Astrocyte of the cerebellum (primary cell): ENCODE measurements at places on chromosomes 16 and 17.
A peak's percentile ranks its signal among the peaks of the same experiment; 100 is the strongest.

DNA sequence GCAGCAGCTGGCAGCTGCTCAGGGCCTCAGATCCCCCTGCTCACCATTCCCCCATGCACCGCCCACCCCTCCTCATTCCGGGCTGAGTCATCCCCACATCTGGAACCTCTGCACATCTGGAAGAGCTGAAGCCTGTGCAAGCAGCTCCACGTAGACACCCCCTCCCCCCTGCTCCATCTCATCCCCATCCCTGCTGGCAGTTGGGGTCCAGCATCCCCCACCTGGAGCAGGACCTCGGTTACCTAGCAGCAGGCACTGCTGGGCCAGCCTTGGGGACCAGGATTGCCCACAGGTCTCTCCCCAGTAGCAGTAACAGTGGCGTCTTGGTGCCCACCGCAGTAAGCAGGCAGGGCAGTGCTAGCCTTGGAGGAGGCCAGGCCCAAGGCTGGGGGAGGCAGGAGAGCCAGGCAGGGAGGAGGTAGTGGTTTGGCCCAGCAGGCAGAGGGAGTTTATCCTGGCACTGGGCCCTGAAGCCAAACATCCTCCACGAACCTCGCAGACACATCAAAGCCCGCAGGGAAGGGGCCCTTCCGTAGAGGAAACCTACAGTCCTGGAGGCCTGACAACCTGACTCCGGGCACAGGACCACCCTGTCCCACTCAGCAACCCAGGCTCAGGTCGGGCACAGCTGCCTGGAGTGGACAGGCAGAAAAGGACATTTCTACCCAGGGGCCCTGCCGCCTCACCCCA, 7.7 kb upstream of the TMEM92 start:
- peak; percentile 81 for DNase-seq

DNA sequence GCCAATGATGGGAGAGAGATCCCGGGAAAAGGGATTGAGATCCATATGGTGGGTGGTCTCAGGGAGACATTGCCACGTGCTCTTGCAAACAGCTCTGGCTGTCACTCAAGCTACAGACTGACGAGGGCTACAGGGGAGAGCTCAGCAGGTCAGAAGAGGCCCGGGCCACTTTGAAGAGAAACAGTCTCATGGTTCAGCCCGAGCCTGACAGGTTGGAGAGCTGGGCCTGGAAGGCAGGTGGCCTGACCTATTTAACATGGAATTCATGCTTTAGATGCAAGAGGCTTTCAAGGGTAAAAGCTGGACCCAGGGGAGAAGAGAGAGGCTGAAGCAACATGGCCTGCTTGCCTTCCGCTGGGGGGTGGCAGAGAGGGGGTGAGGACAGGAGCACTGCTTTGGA, 81.0 kb upstream of the BRD7 start:
- no peak for DNase-seq

GRCh38 chr16:50744881-50745280, 3.0 kb downstream of the CYLD start:
- no peak for DNase-seq

DNA sequence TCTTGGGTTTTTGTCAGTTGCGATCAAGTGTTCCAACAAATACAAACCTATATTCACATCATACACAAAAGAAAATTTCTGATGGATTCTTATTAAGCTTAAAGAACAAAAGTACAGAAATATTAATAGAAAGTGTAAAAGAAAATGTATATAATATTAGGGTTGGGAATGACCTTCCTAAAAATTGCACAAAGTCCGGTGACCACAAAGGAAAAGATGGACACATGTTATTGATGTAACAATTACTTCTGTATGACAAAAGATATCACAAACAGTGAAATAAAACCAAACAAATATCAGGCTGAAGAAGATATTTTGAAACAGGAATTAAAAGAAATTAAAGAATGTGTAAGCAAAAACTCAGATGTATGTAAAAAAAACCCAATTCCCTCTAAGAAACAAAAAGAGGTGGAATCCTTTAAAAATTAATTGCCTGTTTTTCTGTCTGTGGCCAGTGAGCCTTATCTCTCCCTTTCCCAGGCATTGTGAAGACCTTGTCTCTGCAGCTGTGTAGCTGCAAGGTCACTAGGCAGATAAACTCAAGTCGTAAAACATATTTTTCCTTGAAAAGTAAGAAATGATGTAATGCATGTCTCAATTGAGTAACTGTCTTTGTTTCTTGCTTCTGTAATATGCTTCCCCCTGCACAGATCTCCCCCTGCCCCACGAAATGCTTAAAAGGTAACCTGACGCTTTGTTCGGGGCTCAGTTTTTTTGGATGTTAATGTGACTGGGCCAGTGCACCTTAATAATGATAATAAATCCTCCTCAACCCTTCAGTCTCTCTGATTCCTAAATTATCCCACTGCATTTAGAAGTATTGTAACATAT, 2.8 kb downstream of the ST6GALNAC1 start:
- no peak for DNase-seq

DNA sequence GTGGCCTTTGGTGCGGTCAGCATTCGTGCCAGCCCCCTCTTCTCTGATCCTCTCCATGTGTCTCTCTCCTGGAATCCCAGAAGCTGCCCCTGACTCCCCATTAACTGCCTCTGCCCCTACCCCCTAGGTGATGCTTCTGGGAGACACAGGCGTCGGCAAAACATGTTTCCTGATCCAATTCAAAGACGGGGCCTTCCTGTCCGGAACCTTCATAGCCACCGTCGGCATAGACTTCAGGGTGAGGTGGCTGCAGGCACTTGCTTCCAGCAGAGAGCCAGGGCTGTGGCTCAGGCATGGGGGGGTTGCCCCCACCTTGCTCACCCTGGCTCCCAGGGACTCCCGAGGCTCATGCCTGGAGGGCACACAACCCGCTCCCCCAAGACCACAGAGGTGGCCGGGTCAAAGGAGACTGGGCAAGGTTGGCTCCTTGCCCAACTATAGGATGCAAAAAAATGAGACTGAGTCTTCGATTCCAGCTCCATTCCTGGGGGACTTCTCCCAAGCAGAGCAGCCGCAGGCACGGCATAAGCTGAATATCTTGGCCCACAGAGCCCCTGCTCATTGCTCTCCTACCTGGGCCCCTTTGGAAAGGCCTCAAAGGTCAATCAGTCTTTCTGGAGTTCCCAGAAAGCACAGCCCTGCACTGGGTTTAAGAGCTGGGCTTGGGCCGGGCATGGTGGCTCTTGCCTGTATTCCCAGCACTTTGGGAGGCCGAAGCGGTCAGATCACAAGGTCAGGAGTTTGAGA, 3.8 kb downstream of the RAB37 start:
- DNase-seq = no peak

GRCh38 chr17:38454532-38454931, 26.3 kb downstream of the ARHGAP23 start:
- DNase-seq = peak; percentile 49

DNA sequence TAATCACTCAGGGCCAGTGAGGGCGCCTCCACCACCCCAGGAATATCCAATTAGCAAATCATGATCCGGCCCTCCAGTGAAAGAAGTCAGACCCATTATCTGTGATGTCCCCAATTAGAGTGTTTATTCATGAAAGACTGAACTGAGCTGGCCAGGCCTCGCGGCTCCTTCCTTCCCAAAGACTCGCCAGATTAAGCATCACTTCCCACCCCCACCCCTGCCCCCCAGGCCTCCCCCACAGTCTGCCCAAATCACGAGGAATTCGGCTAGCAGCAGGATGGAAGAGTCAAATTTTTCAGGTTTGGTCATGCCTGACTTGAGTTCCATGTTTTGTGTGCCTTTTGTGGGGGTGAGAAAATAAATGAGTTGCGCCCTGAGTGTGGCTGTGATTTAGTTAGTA, 298.4 kb upstream of the SALL1 start:
- DNase-seq = no peak

- DNase-seq = no peak
Measured at GRCh38 chr17:28476076-28476865, 2.8 kb downstream of the SLC13A2 start.
